ENCODE measurements at places on chromosomes 5 and 9. TPM values are rescaled to one million over a fixed set of nuclear protein-coding genes. Genes with fewer than 3 reads are reported as not detected.

The ODF2 gene
- 67.9 TPM for total RNA-seq

The TEK gene
- not detected for total RNA-seq

The HRCT1 gene
- total RNA-seq, result not detected

DNA sequence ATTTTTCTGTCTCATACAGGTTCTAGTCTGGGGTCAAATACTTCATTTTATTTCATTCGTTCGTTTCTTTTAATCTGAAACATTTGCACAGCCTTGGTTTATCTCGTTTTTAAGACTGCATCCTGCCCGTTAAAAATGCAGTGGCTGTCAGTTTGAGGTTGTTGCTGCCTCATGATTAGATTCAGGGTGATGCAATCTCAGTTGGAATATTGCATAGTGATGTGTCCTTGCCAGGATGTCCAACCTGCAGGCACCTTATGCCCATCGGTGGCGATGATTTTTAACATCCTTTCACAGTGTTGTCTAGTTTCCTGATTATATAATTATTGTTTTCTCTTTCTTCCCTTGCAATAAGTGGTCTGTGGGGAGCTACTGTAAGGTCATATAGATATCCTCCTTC is 45.1 kb downstream of the SH3GL2 start:
- no peak for DNase-seq

- DNase-seq, result peak; percentile 76
Measured at GRCh38 chr5:134524272-134524825, 1.1 kb upstream of the JADE2 start.

DNA sequence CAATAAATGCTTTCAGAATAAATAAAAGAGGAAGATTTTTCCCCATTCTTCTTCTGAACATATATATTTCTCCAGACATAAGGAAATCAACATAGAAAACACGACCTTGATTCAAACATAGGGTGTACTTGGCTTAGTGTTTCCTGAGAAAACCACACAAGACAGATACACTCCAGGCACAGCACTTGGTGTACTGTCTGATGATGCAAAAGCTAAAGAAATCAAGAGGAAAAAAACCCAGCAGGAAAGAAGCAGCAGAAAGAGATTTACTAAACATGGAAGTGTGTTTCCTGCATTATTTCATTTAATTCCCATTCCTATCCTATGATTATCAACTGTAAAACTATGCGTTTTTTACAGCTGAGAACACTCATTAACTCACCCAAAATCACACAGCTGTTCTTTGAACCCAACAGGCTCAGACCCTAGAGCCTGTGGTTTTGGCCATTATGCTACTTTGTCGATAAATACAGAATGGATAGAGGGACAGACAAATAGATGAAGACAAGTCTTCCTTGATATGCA is 46.1 kb downstream of the NIPAL4 start:
- DNase-seq, result no peak

DNA sequence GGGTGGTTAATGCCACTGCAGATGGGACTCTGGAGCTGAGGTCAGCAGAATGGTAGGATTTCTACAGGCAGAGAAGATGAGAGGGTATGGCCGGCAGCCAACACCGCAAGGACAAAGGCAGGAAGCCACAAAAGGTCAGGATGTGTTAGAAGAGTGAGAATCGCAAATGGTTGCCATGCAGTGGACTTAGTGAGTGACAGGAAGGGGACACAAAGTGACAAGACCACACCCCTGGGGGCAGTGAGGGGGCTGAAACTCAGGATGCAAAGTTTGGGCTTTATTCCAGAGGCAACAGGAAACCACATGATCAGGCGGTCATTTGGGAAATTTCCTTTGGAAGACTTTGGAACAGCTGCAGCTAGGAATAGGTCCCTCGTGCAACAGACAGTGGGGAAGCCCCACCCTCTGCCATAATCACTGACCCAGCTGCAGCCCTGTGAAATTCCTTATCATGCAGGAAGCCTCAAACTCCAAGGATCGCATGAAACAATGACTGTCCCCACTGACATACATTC is 14.2 kb upstream of the CCDC180 start:
- no peak for DNase-seq

DNA sequence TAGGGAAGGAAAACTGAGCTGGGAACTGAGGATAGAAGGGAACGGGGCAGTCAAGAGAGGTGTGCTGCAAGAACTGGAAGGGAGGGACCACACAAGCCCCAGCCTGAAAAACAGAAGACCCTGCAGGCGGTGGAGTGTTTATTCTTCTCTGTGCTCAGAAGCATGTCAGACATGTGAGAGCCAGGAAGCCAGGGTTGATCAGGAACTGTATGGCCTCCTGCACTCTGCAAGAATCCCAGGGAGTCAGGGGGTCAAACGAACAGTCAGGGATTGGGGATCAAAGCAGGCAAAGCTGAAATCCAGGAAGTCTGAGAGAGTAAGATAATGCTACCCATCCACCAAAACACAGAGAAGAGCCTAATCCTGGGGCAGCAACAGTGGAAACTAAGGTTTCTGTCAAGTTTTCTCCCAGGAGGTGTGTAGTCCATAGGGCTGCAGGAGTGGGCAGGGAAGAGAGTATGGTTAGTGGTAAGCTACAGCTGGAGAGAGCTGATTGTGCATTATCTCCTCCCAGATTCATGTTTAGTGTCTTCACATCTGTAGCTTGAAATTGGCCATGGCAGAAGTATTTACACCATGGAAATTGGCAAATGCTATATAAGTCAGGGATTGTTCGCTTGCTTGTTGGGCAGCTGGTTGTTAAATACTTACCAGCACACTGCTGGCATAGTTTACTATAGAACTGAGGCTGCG is 115.4 kb upstream of the SLC44A1 start:
- no peak for DNase-seq

- DNase-seq, result no peak
Measured at GRCh38 chr9:131434673-131435072, 40.8 kb downstream of the PRRC2B start.

- DNase-seq, result peak; percentile 81
Measured at GRCh38 chr5:154197801-154198491, 7.4 kb downstream of the GALNT10 start.
